Prostate gland (tissue), 2 donors: ENCODE measurements at places on chromosomes 12 and 14.

- DNase-seq: no peak
These were observed 50.9 kb upstream of the BCL2L14 start for GRCh38 chr12:12019881-12020280.

- no peak for DNase-seq
These were observed 57.3 kb upstream of the CEP83 start for GRCh38 chr12:94516985-94517384.

DNA sequence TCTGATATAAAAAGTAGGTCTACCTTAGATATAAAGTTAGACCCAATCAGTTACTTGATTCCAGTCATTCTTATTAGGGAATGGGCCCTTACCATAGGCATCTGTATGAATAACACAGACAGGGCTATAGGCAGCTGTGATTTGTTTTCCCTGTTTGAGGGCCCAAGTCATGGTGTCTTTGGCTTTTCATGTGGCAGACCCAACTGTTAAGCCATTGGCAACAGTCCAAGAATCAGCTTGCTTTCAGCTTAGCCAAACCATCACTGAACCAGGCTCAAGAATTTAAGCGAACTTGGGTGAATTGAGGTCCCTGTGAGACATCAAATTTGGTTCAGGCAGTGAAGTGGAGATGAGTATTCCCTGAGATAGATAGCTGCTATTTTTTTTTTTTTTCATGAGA is 111.2 kb downstream of the LRRIQ1 start:
- DNase-seq: no peak

DNA sequence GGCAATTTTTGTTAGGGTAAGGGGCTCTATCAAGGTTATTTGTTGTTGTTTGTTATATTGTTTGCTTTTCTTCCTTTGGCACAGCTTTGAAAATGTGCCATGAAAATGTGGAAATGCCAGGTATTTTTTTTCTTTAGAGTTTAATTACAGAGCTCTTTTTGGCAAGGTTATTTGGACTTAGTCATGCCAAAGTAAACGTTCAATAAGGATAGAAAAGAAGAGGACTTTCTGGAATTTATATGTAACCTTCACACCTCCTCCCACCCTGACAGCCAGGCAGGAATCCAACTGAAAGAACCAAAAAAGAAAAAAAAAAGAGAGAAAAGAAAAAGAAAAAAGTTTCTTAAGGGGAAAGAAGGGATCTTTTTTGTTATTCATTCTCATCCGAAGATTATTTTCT is 217.8 kb downstream of the KITLG start:
- no peak for DNase-seq

- DNase-seq: no peak
These were observed 113.8 kb upstream of the FOXG1 start for GRCh38 chr14:28652782-28653181.

- DNase-seq: no peak
These were observed 68.2 kb upstream of the MDM1 start for GRCh38 chr12:68400226-68400829.

DNA sequence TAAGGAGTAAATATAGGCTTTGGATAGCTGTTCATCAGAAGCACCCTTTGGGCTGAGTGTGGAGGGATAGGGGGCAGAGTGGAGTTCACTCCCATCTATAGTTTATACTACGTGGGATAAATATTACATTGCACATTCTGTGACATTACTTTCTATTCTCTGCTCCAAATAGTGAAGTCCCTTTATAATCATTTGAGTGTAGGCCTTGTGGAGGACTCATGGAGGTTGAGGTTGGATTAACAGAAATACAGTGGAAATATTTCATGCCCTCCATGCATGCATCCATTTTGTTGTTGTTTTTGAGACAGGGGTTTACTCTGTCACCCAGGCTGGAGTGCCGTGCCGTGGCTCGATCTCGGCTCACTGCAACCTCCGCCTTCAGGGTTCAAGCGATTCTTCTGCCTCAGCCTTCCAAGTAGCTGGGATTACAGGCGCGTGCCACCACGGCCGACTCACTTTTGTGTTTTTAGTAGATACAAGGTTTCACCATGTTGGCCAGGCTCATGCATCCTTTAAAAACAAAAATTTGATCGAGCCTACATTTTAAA is 1.4 kb downstream of the CHPT1 start:
- no peak for DNase-seq

GRCh38 chr14:64721391-64721791 is 17.2 kb downstream of the PLEKHG3 start:
- DNase-seq: no peak

GRCh38 chr14:89196545-89196944 is 220.5 kb downstream of the FOXN3 start:
- DNase-seq: no peak

DNA sequence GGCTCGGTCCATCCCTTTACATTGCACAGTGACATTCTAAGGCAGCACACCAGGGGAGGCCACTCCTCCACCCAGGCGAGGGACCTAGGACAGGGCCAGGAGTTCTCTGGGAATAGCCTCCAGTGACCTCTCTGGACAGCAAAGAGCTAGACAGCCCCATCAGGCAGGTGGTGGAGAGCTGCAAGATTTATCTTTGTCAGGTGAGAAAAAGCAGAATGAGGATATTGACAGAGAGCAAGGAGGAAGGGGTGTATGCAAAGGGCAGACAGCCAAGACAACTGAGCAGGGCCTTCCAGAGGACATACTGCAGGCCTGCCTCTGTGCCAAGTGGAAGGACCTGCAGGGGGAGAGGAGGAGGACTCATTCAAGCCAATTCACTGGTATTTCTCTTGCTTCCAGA is 112.4 kb upstream of the MAX start:
- DNase-seq: peak; percentile 27

DNA sequence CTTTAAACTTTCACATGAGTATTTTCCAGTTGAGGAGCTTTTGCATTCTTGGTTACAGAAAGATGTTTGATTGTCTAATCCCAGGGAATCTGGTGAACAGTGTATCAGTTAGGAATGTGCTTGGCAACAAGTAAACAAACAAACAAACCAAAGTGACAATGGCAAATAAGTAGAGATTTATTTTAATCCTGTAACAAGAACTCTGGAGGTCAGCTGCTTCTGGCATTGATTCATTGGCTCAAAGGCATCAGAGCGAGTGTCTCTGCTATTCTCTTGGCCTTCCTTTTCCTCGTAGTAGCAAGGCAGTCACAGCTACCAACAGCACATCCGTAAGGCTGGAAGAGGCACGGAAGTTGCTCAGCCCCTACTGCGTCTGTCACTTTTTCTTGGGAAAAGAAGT is 37.2 kb downstream of the CRADD start:
- DNase-seq: no peak

- no peak for DNase-seq
These were observed 133.1 kb downstream of the MED13L start for GRCh38 chr12:116144384-116144783.

DNA sequence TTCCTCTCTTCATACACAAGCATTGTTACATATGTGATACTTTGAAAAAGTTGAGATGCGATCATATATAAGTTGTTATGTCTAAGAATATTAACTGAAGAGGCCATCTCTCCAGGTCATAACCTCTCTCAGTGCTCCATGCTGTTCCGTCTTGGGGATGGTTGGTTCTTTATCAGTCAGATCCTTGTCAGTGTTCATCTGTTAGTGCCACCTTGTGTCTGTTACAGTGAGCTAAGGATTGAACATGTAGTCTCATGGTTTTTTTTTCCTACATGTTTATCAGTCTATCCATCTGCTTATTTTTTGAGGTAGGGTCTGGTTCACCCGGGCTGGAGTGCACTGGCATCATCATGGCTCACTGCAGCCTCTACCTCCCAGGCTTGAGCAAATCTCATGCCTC is 30.5 kb downstream of the EP400 start:
- no peak for DNase-seq

DNA sequence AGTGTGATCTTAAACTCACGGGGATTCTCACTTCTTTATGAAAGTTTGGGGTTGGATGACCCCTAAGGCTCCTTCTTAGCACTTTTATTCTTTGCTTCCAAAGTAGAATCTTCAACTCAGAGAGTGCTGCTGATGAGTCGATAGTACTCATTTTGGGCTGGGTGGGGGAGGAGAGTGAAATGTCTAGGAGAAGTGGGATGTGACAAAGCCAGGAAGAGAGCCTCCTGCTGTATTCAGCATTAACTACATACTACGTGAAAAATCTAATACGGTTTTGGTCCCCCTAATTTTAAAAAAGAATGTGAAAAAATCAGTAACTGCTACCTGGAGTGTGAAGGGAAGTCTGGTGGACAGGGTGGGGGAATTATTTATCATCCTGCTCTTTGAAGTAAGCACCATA is 148.3 kb downstream of the SAMD4A start:
- no peak for DNase-seq

GRCh38 chr14:88166616-88167015 is 156.5 kb downstream of the KCNK10 start:
- no peak for DNase-seq

GRCh38 chr12:76384560-76384959 is 36.3 kb upstream of the BBS10 start:
- no peak for DNase-seq

- DNase-seq: no peak
These were observed 42.2 kb upstream of the KTN1 start for GRCh38 chr14:55537782-55538181.

DNA sequence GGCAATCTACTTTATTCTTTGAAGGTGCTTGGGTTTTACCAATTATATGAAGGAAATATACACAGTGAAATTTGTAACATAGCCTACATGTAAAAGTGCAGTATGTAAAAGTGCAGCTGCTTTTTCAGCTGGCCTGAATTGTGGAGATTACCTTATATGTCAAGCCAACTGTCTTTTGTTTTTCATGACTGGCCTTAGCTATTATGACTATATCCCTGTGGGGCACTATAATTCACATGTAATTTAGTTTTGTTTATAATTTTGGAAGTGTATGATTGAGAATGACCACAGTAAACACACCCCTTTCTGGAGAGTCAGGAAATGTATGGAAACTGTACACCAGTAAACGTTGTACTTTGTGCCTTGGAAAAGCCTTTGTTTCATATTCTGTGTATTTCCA is 435.0 kb upstream of the STXBP6 start:
- DNase-seq: no peak

DNA sequence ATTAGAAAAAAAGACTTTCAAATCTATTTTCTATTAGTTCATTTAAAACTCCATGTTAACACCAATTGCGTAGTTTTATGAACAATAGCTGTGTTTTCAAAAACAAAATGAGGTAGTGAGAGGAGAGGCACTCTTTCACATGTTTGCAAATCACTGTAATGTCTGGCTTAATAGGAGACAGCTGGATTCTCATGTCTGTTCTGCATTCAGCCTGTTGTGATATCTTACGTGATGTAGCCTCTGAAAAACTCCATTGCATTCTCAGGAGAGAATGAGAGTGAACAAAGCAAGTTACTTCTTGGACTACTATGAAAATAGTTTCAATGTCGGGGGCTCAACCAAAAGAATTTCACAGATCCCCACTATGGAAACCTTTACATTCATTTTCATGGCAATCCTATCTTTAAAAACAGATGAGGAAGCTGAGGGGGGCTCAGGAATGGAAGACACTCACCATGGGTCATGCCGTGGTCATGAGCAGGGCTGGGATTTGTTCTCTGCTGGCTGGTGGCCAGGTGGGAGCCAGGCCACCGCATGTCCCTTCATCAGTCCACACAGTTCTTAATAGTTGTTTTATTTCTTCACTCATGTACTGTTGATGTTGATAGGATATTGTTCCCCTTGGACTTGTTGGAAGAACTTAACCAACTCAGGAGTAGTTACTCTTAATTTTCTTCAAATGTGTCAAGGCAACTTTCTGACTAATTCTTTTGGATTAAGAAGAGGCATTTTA is 346.2 kb upstream of the FAR2 start:
- no peak for DNase-seq

DNA sequence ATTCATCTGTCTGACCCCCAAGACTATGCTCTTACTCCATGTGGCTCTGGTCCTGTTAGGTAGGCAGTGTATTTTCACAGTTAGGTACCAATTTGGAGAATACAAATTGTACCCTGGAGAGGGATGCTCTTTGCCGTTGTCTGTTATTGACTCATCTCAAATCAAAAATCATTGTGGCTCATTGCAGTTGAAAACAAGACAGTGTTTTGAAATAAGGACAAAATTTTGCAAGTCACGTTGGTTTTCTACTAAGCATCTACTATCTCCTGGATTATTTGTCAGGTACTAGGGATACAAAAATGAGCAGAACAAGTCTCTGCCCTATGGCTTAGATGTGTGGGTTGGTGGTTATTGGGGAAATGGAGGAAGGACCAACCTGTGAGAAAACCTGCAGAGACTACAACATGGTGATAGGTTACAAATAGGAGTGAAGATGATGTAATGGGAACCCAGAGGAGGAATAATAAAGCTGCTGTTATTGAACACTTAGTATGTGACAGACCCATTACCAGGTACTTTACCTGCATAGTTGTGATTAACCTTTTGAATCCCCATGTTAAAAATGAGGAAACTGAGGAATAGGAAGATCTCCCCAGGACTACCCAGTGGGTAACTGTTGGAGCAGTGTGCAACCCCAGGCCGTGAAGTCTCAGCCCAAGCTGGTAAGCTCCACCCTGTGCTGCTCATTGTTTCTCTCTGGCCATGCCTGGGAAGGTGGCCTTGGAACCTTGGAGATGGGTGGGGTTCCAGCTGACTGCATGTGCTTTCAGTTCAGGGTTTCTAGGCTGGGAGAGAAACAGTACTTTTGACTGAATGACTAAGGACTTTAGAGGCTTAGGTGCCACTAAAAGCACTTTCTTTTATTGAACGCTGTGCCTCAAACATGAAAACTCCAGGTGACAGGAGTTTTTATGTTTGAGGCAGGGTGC is 72.9 kb upstream of the SRSF5 start:
- no peak for DNase-seq

DNA sequence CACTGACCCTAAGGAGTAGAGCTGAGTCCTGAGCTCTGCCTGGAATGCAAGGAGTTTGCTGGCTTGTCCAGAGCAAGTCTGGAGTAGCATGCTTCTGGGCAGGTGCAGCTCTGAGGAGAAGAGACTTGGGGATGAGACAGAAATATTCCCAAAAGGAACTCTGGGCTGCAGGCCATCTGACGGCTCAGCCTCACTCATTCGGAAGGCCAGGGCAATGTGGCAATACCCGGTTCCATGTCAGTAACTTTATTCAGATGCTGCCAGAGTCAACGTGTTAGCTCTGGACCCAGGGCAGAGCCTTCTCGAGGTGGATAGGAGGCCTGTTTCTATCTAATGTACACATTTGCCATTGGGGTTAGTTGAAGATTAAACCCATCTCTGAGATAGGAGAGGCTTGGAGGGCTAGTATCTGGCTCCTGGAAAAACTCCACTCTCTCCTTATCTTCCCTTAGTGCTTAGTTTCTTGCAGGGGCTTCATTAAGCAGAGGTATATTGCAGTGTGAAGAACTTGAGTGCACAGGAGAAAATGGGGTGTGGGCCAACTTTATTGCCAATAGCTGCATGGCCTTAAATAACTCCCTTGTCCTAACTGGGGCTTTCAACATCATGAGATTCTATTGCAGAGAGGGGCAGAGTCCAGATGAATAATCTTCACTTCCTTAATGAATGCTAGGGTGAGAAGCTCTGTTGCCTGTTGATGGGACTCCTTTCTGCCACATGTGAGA is 65.6 kb downstream of the NTF3 start:
- DNase-seq: no peak
